T-helper 9 cell (primary cell): ENCODE measurements at places on chromosomes 13 and 19.

DNA sequence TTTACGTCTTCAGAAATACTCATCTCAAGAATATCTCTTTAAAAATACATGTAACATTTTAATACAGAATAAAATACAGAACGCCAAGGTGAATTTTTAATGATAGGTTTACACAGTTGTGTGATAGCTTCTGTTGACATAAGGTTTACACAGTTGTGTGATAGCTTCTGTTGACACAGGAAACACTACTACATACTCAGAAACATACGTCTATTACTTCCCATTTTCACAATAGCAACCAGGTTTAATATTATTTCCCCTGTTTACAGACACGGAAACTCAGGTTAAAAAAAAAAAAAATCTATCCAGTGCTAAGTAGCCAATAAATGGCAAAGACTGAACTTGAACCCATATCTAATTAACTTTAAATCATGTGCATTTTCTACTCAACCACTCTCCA, 571.2 kb downstream of the LIG4 start:
- DNase-seq: no peak

GRCh38 chr19:5138606-5139582, 170.0 kb downstream of the KDM4B start:
- DNase-seq: peak; percentile 39

DNA sequence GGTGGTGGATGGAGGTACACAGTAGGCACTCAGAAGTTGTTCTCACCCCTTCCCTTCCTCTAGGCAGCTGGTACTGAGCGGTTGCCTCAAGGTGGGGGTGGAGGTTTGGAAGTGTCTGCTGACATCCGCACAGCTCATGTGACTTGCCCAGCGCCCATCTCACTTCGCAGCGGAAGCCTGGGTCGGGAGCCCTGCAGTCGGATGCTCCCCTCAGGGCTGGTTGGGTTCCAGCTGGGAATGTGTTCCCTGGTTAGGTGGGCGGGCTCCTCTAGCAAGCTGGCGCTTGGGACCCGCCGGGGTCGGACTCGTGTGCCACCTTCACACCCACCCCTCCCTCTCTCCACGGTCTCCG, 10.2 kb downstream of the PPP1R37 start:
- DNase-seq: no peak

GRCh38 chr13:42272804-42273175, 838 bp downstream of the AKAP11 start:
- no peak for DNase-seq

- DNase-seq: no peak
Observed at GRCh38 chr13:51394724-51395123, 55.2 kb downstream of the SERPINE3 start.

- no peak for DNase-seq
Observed at GRCh38 chr13:102132777-102133295, 269.0 kb downstream of the FGF14 start.

DNA sequence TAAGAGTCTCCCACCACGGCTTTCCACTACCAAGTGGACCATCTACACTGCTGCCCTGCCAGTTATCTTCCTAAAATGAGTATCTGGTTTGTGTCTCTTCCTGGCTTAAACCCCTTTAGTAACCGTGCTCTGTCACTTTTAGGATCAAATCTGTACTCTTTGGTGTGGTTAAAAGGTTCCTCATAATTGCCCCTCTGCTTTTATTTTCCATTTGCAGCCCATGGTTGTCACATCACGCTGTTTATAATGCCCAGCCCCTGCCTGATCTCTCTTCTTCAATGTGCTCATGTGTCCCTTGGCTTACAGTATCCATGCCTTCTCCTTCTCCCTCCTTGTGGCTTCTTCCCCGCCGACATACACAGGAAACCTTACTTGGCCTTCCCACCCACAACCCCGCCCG, 100.1 kb downstream of the DGKH start:
- no peak for DNase-seq

GRCh38 chr13:100275746-100276145, 186.9 kb downstream of the PCCA start:
- DNase-seq: no peak

- peak; percentile 55 for DNase-seq
Observed at GRCh38 chr13:40190641-40191100, 475.8 kb downstream of the FOXO1 start.

GRCh38 chr13:35947315-35947714, 183.9 kb downstream of the DCLK1 start:
- no peak for DNase-seq

- no peak for DNase-seq
Observed at GRCh38 chr19:7393459-7393858, 44.7 kb downstream of the ARHGEF18 start.

DNA sequence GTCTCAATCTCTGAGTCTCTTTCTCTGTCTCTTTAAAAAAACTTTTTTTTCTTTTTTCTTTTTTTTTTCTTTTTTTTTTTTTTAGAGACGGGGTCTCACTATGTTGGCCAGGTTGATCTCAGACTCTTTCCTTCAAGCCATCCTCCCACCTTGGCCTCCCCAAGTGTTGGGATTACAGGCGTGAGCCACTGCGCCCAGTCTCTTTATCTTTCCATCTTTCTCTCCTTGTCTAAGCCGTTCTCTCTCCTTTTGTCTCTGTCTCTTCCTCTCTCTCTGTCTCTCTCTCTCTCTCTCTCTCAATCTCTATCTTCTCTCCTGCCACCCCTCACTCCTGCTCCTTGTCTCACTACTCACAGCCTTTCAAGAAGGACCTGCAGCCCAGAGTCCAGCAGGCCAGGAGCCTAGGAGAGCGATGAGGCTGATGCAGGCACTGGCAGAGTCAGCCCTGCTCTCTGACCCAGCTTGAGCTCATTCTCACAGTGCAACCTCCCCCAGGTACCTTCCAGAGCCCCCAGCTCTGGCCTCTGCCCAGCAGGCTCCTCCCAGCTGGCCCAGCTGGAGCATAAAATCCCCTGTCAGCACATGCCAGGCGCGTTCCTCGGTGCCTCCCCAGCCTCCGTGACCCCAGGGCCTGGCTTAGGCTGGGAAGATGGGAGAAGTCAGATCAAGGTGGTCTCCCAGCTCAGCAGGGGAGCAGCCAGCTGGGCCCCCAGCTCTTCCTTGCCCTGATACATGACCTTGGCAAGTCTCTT, at the start of gene NPHS1:
TSS of gene NPHS1 (minus strand) at position 476 of the 752 bp plus-strand sequence. CDS start 667 bp downstream, outside the sequence.
- DNase-seq: no peak

- no peak for DNase-seq
Observed at GRCh38 chr19:50155520-50156109, 7.5 kb downstream of the IZUMO2 start.

- no peak for DNase-seq
Observed at GRCh38 chr19:17943274-17944221, 10.7 kb downstream of the CCDC124 start.

DNA sequence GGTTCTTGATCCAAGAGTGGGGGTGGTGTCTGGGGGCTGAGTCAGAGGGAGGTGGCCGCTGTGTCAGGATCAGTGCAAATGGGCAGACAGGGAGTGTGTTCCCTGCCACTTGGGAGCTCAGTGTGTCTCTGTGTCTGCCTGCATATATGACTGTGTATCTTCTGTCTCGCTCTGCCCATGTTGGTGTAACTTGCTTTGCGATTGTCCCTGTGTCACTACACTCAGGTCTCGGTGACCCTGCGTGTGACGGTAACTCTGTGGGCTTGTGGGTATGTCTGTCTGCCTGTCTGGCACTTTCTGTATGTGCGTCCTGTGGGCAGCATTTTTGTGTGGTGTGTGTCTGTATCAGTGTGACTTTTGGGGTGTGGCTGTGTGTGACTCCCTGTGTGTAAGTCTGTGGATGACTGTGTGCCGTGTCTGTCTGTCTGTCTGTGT, 8.2 kb upstream of the ERFL start:
- DNase-seq: no peak

DNA sequence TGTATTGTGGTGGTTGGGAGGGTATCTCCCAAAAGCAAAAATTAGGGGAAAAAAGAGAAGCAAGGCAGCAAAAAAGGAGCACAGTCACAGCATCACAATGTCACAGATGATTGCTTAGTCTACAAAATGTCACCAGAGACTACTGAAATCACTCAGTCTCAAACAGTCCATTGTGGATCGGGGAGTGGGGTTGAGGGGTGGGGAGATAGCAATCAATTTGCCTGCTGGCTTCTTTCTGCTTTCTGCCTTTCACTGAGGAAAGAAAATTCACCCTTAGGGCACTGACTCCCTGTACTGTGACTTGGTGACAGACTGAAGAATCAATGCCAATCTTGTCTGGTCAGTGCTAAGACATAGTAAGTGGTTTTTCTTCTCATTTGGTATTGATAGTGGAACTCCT, 2127.1 kb upstream of the PCDH20 start:
- DNase-seq: no peak

DNA sequence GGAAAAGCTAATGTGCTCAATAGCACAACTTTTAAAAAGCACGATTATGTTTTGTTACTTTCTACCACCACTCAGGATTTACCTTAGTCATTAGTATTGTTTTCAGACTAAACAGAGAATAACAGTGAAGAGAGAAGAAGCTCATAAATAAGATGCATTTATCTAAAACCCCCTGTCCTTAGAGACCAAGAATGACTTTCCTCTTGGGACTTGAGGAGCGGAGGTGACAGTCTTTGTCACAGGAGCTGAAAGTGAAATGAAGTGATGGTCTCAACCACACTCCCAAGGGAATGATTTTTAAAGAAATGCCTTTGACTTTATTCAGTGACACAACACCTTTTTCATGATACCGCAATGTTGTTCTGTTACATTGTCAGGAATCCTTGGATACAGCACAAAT, 190.6 kb upstream of the NBEA start:
- no peak for DNase-seq

GRCh38 chr19:3852614-3853254, 16.1 kb downstream of the ZFR2 start:
- peak; percentile 18 for DNase-seq
